ENCODE measurements at places on chromosomes 12 and 14.

GRCh38 chr14:45658226-45658916, 405.4 kb upstream of the MIS18BP1 start:
- DNase-seq = no peak

- no peak for DNase-seq
Measured at GRCh38 chr12:104022786-104023185, 27.2 kb downstream of the GLT8D2 start.

DNA sequence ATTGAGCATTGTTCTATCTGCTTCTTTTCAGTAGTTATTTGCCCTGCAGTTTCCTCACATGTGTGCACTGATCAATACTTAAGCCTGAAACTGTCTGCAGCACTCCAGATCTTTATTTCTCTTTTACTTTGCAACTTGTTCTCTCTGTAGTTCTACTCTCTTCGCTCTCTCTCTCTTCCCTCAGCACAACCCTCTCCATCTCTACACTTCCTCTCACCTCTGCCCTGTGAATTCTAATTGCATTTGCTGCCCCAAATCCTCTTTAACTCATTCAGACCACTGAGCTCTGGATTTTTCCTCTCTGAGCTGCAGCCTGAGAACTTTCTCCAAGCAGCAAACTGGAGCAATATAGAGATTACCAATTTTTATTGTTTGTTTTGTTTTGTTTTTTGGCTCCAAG, 1035.5 kb downstream of the FSCB start:
- DNase-seq = no peak

DNA sequence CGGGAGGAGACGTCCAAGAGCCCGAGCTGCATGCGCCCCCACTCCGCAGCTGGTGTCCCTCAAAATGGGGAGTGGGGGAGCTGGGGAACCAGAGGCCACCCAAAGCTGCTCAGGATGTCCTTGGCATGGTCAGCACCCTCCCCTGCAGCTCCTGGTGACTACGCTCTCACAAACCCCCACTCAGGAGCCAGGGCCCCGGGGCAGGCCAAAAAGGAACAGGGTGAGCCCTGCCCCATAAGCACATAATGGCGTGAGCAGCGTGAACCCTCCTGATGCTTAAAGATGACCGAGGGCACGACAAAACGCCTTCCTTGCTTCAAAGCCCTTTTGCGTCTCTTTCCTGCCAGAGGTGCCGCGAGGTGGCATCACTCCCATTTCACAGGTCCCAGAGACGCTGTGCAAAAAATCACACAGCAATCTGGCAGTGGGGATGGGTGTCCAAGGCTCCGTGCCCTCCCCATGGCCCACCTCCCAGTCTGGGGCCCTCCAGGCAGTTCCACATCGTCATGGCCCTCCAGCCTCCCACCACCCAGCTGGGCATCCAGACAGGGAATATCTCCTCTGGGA, 13.5 kb downstream of the NCOR2 start:
- DNase-seq = no peak

DNA sequence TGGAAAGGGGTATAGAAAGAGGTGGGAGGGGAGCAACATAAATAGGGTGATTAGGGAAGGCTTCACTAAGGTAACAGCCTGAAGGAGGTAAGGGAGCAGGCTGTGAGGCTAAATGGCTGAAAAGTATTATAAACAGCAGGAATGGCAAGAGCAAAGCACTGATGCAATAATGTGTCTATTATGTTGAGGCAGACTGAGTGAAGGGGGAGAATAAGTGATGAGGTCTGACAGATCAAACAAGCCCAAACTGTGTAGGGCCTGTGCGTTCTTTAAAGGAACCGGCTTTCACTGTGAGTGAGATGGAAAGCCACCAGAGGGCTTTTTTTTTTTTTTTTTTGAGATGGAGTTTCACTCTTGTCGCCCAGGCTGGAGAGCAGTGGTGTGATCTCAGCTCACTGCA, 6.7 kb upstream of the VCPKMT start:
- DNase-seq = no peak

- no peak for DNase-seq
Measured at GRCh38 chr12:93766796-93767523, 89.8 kb downstream of the CRADD start.

- no peak for DNase-seq
Measured at GRCh38 chr14:54450535-54450934, 9.4 kb upstream of the CNIH1 start.

DNA sequence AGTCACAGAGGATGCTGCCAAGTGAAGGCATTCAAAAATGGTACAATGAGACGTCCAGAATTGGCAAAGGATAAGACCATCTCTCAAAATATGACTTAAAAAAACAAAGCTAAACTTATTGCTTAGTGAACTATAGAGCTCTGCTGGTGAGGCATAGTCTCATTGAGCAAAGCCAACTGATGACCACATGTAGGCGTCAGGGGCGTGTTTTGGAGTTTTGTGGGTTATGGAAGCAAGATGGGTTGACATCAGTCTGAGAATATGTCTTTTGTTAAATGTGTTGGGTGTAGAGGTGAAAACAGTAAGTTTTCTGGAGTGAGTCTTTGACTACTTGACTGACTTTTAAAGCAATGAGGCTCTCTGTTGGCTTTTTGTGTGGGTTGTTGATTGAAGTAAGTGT, 47.2 kb downstream of the ATL1 start:
- no peak for DNase-seq

GRCh38 chr12:114274131-114274530, 131.8 kb downstream of the TBX5 start:
- no peak for DNase-seq

DNA sequence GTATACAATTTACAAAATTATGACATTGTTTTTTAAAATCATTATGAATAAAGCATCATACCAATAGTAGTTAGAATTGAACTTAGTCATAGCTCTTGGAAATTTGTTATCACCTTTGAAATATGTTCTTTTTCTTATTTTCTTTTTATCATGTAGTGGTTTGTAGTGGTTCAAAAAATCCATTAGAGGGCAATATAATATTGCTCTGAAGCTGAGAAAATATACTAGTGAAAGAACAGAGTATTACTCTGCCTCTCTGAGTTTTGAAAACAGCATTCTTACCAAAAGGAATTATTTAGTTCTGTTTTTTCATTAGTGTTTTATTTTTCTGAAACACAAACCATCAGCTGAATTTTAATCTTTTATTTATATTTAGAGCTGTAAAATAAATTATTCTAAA, 76.2 kb downstream of the PDZRN4 start:
- DNase-seq = peak; percentile 34

DNA sequence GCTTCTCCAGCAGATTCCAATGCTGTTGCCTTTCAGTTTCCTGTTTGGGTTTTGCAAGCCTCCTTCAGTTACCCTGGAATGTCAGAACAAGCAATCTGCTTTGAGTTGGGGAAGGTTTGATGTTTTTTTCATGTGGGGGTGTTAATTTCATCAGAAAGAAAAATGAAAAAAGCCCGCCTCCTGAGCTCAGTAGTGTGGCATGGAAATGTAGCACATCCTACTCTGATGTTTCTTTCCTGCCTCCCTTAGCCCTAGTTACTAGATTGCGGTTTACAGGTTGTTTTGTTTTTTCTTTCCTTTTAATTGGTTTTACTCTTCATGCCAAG, 22.6 kb downstream of the IFNG-AS1 start:
- no peak for DNase-seq

- DNase-seq = no peak
Measured at GRCh38 chr12:6643569-6644256, 3.5 kb downstream of the ACRBP start.

DNA sequence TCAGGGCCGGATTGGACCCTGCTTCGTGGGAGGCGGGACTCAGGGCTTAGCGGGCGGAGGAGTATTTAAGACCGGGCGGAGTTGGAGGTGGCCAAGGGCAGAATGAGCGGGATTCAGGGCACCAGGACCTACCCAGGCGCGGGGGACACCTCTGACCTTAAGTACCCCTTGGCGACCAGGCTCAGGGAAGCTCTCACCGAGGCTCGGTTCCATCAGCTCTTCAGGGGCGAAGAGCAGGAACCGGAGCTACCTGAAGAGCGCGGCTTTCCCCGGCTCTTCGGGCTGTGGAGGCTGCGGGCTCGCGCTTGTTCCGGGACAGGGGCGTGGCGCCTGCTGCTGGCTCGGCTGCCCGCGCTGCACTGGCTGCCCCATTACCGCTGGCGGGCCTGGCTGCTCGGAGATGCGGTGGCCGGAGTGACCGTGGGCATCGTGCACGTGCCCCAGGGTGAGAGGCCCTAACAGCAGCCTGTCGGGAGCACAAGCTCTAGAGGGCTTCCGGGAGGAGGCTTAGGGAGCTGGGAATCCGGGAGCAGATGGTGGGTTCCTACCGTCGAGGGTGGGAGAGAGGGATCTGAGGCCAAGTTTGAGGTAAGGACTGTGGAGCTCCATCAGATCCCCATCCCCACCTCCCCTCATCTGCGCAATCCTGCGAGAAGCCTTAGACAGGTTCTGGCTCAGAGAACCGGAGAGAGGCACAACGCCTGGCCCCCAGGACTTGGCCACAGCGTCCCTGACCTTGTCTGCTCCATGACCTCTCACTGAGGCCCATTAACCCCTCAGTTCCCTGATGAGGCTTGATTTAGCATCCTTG, 8.4 kb downstream of the ARHGEF25 start:
- no peak for DNase-seq

GRCh38 chr12:108076556-108076955, 52.5 kb upstream of the WSCD2 start:
- no peak for DNase-seq

- DNase-seq = no peak
Measured at GRCh38 chr12:8828257-8829124, 6.1 kb downstream of the A2ML1 start.

- no peak for DNase-seq
Measured at GRCh38 chr14:89125216-89125615, 291.8 kb downstream of the FOXN3 start.

DNA sequence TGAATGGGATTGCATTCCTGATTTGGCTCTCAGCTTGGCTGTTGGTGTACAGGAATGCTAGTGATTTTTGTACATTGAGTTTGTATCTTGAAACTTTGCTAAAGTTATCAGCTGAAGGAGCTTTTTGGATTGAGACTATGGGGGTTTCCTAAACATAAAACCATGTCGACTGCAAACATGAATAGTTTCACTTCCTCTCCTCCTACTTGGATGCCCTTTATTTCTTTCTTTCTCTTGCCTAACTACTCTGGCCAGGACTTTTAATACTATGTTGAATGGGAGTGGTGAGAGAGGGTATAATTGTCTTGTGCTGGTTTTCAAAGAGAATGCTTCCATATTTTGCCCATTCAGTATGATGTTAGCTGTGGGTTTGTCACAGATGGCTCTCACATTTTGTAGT, 141.5 kb downstream of the CEP83 start:
- DNase-seq = no peak

- DNase-seq = no peak
Measured at GRCh38 chr14:100893760-100894159, 9.8 kb downstream of the RTL1 start.

DNA sequence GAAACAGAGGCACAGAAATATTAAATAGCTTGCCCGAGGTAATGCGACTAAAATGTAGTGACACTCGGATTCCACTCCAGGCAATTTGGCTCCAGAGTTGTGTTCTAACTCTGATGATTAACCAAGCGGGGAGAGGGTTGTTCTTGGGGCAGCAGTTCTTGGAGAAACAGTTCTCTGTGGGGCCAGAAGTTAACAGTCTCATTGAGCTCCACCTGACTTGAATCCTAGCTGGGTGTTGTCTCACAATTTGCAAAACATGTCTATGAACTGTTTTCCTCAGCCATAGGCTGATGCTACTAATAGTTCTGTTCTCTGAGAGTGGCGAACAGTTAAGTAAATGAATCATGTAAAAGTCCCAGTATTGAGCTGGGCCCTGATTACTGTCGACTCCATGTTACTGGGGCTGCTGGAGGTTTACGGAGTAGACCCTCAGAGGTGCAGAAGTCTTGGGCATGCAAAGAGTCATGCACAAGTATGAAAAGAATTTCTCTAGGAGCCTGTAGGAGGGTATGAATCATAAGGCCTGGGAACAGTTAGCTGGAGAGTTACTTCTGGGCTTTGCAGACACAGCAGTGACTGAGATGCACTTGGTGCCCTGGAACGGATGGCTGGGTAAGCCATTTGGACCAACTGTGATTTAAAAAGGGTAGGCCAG, 15.4 kb upstream of the NIN start:
- DNase-seq = no peak

DNA sequence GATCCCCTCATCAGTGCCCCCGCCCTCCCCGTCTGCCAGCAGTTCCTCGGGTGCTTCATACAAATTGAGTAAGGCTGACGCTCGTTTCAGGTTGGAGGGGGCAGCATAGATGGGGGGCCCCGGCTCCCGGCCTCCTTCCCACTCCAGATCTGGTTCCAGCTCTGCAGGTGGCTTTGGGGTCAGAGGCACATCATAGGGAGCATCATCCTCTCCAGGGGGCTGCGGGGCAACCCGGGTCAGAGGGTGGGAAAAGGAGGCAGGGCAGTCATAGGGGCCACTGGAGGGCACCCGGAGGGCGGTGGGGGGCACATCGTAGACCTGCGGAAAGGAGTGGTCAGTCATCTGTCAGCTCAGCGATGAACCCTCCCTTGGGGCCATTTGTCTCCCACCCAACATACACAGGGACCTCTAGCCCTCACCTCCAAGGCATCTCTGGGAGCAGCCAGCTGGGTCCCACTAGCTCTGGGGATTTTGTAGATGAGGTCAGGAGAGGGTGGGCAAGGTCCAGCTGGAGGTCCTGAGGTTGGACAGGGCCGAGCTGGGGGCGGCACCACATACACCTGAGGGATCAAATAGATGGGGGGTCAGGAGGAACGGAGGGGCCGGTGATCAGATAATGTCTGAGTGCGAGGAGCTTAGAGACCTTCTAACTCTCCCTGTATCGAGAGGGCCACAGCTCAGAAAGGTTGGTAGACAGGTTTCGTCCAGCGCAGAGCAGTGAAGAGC, 5.1 kb downstream of the EFS start:
- DNase-seq = no peak

GRCh38 chr12:69515394-69515930, 45.3 kb downstream of the FRS2 start:
- DNase-seq = no peak

DNA sequence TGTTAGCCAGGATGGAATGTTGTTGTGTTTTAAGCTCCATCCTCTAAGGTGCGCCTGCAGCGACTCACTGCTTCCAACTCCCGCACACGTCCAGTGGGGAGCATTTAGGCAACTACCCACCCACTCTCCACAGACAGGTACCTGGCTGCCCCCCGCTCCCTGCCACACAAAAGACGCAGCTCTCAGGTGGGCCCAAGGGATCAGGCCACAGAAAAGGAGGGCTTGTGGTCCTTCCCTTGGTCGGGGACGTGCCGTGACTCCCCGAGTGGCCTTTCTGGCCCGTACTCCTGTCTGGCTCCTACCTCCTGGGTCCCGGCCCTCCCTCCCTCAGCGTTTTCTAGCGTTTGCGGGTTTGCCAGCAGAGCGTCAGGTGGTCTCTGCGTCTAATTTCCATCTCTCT, 16.2 kb downstream of the TEDC1 start:
- DNase-seq = no peak

DNA sequence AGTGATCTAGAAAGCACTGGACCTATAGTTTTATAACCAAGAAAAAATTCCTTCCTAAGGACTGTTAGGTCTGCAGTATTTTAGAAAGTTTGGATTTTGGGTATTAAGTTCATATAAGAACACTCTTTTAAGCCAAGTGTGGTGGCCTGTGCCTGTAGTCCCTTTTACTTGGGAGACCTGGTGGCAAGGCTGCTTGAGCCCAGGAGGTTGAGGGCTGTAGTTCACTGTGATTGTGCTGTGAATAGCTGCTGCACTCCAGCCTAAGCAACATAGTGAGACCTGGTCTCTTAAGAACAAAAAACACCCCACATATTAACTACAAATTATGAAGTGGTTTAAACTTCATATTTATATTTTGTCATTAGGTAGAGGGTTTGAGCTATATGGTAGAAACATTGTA, 9.7 kb downstream of the DNM1L start:
- DNase-seq = no peak
